ENCODE measurements at places on chromosomes 4 and X.

DNA sequence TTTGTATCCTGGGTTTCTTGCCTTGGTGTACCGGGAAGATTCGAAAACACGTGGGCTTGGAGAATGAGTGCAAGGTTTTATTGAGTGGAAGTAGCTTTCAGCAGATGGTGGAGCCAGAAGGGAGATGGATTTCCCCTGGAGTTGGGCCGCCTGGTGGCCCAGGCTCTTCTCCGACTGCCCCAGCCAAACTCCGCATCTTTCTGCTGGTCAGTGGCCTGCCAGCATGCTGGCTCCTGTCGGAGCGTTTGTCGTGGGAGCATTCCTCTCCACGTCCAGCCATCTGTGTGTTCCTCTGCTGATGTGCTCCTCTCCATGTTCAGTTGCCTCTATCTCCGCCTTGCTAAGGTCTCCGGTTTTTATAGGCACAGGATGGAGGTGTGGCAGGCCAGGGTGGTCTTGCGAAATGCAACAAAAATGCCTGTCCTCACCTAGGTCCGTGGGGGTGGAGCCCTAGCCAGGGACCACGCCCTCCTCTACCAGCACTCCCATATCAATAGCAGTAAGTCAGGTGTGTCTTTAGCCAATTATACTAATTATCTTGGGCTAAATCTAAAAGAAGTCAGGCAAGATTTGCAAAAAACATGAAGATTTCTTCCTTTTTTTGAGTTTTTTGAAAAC lies 745.8 kb upstream of the AMOT start:
- H3K27ac ChIP-seq, result no peak overlapping the region
- DNase-seq, result no peak
- no peak overlapping the region for H3K4me3 ChIP-seq

- peak overlapping the region; percentile 88 for H3K27ac ChIP-seq
- H3K4me1 ChIP-seq, result peaks cover 17% of the 10 kb centered on the region
- H3K4me3 ChIP-seq, result no peak overlapping the region
- H3K27me3 ChIP-seq, result no peaks in the 10 kb centered on the region
- H3K36me3 ChIP-seq, result no peaks in the 10 kb centered on the region
Measured at GRCh38 chr4:118968005-118968404, 79.4 kb downstream of the SYNPO2 start.

DNA sequence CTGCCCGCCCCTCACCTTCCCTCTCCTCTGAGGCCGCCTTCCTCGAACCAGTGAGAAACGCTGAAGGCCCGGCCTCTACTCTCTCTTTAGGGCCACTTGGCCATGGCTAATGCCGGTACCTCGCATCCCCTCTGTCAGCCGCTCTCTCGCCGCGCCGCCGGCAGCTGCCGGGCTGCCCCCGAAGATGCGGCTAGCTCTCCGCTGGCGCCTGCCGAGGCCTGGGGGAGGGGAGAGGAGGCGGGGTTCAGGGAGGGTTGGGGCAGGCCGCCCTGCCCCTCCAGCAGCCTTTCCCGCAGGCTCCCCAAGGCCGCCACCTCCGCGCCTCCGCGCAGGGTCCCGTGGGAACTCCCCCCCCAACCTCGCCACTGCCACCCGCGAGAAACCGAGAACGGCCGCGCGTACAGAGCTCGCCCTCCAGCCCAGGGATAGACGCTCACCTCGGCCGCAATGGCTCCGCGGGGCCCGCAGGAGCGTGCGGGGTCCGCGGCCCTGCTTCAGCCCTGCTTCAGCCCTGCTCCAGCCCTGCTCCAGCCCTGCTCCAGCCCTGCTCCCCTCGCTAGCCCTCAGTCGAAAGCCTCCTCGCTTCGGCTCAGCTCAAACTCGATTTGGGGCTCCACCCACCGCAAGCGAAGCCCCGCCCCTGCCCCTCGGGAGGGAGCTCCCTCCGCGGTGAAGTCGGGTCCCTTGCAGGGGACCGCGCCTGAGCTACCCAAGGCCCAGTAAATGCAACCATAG lies at the start of gene HUWE1:
TSS of gene HUWE1 (minus strand) at position 569 of the 735 bp plus-strand sequence. CDS start 32,612 bp downstream, outside the sequence.
- no peaks in the 10 kb centered on the region for H3K27me3 ChIP-seq
- no peaks in the 10 kb centered on the region for H3K4me1 ChIP-seq
- DNase-seq, result peak; percentile 84
- peak within 1 kb of the TSS; percentile 90 for H3K27ac ChIP-seq

DNA sequence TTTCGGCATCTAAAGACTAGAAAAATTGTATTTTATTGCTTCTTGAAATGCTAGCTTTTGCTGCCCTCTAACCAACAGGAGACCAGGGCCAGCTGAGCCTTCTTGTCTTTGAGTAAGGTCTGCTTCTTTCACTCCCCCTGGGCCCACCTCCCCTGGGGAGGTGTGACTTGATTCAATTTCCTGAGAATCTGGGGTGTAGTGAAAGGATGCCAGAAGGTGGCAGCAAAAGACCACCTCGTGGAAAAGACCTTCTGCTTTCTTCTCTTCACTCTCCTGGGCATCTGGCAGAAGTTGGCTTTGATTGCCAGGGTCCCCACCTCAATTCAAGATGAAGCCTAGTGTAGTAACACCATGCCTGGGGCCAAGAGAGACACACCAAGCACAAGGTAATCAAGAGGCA lies 96.5 kb upstream of the MAOA start:
- H3K27me3 ChIP-seq, result no peaks in the 10 kb centered on the region
- H3K4me1 ChIP-seq, result no peaks in the 10 kb centered on the region
- H3K36me3 ChIP-seq, result no peaks in the 10 kb centered on the region
- H3K27ac ChIP-seq, result peak overlapping the region; percentile 55
- peak; percentile 65 for DNase-seq

- no peaks in the 10 kb centered on the region for H3K36me3 ChIP-seq
- no peak overlapping the region for H3K27ac ChIP-seq
- H3K27me3 ChIP-seq, result no peaks in the 10 kb centered on the region
- H3K4me1 ChIP-seq, result no peaks in the 10 kb centered on the region
- no peak overlapping the region for H3K4me3 ChIP-seq
Measured at GRCh38 chrX:130788786-130789581, 114.0 kb downstream of the ENOX2 start.

Data from transverse colon (tissue), 4 donors.